Activated T-helper 1 cell treated with Interleukin-2 at 50 U/mL for 16 hours (primary cell): ENCODE measurements at places on chromosomes 4 and X.

DNA sequence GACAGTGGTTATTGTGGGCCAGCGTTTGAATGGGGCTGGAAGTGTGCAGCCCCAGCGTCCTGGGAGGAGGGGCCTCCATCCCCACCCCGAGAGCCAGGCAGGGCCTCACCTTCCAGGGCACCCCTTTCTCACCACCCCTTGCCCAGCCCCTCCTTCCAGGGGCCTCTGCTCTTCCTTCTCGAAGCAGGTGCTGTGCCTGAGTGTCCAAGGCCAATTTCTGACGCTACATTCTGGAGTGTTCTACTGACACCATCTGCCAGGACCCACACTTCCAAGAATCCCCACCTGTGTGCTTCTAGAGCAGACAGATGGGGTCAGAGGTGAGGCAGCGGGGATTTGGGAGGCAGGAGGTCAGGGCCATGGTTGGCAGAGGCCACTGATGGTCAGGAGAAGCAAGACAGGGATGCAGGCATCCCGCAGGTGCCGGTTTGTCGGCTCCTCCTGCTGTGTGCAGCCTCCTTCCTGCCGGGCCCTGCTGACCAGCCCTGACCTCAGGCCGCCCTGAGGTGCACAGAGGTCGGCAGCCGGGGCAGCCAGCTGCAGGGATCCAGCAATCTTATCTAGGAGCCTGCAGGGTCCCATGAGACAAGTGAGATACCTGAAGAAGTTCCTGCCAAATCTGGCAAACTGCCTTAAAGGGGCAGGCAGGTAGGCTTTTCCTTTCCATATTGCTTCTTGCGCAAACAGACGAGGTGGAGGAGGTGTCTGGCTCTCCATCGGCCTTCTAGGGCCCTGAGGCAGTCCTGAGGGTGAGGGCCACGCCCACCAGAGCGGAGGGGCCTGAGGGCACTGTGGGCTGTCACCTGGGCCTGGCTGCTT is 18.8 kb downstream of the MSANTD1 start:
- DNase-seq, result no peak

DNA sequence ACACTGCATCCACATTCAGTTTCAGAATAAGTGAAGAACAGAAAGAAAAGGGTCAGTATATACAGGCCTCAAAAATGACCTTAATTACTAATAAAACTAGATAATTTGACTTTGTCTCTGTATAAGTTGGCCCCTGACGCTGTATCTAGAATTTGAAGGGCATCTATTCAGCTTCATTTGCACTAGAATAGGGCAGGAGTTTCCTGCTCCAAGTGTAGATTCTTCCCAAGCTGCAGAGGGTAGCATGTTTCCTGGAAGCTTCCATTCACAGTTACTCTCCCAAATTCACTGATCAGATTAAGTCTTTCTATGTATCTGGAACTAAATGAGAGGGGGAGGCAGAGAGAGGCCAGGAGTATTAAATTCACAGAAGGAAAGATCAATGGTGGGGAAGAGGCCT is 90.9 kb downstream of the GC start:
- DNase-seq, result no peak

DNA sequence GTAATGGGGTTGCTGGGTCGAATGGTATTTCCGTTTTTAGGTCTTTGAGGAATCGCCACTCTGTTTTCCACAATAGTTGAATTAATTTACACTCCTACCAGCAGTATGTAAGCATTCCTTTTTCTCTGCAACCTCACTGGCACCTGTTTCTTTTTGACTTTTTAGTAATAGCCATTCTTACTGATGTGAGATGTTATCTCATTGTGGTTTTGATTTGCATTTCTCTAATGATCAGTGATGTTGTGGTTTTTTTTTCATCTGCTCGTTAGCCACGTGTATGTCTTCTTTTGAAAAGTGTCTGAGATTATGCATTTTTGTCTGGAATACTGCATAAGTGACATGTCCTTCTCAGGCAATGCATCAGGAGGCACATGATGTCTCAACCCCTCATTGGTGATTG is 28.8 kb downstream of the REPS2 start:
- no peak for DNase-seq

DNA sequence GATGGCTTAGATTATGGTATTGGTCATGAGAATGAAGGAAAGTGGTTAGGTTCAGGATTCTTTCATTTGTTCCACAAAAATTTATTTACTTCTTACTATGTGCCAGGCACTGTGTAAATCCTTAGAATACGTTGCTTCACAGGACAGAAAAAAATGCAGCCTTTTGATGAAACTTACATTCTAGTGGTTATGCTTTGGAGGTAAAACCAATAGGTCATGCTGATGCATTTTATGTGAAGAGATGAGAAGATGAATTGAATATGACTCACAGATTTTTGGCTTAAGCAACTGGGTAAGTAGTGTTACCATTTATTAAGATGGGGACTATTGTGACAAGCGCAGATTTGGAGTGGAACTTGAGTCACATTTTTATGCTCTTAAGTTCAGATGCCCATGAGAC is 165.3 kb downstream of the GLRA2 start:
- no peak for DNase-seq

GRCh38 chr4:21242163-21242562 is 541.9 kb downstream of the PACRGL start:
- DNase-seq, result no peak

DNA sequence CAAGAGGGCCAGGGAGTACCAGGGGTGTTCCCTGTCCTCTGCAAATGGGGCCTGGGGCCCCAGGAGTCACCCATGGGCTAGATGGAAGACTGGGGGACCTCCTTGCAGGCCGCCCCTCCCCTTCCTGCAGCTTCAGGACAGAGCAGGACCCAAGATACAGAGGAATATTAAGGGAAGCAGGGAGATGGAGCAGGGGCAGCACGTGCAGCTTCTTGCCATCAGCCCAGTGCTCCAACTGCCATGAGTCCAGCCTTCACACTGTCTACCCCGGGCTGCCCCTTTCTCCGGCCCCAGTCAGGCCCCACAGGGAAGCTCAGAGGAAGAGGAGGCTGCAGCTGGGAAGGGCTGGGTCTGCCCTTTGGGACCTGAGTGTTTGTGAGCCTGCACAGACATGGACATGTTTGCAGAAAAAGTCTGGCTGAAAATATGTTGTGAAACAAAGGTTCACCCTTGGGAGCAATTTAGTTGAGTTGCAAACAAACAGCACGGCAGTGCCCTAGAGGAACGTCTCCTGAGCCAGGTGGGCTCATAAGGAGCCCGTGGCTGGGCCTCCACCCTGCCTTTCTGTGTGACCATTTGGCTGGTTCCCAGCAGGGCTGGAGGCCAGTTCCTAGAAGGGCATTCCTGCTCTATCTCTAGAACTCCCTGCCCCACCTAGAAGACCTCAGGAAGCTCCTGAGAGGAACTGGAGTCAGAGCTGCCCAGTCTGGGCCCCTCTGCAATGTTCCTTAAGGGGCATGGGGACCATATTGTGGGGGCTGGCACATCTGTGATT is 8.9 kb downstream of the FATE1 start:
- no peak for DNase-seq

DNA sequence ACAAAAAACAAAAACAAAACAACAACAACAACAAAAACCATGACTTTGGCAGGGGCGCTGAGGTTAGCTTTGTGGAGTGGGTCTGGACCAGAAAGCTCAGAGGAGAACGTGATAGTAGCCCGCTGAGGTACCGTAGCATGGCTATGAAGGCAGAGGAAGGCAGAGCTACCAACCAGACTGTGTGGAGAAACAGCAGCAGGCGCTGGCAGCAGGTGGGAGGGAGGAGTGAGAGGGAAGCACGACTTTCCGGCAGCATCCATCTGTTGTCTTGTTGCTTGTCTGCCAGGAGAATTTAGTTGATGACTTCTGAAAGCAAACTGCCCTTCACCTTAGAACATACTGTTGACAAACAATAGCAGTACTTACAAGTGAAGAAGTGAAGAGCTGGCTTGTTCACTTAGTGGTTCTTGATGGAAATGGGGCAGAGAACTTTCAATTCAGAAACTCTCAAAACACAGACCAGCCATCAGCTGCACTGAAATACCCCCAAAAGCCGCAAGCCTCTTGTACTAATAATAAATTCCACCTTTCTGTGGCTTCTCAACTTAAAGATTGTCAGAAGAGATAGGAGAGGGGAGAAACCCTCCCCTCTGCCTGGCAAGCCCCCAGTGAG is 447.2 kb downstream of the SLITRK2 start:
- DNase-seq, result no peak
